ENCODE measurements at places on chromosomes 1 and 21.

- DNase-seq = no peak
Measured at GRCh38 chr1:94528299-94528698, 13.3 kb downstream of the F3 start.

DNA sequence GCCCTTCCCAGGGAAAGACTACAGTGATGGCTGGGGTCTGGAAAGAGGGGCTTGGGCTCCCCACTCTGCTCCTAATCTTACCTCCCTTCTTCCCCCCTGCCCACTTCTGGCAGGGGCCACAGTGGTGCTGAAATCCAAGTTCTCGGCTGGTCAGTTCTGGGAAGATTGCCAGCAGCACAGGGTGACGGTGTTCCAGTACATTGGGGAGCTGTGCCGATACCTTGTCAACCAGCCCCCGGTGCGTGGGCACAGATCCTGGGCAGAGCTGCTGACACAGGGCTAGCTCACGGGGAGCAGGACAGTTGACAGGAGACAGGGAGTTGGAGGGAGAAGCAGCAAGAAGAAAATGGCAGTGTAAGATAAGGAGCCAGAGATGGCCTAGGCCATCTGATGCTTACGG lies 2.4 kb downstream of the SLC27A3 start:
- no peak for DNase-seq

- no peak for DNase-seq
Measured at GRCh38 chr1:27504588-27505419, 14.8 kb upstream of the WASF2 start.

GRCh38 chr1:64846573-64847430 lies 101.9 kb downstream of the RAVER2 start:
- DNase-seq = no peak

GRCh38 chr1:113278777-113279176 lies 111.5 kb upstream of the MAGI3 start:
- no peak for DNase-seq

- no peak for DNase-seq
Measured at GRCh38 chr1:113041569-113042284, 31.3 kb upstream of the LRIG2 start.

- no peak for DNase-seq
Measured at GRCh38 chr21:23093259-23093658, 2095.1 kb downstream of the NCAM2 start.

- no peak for DNase-seq
Measured at GRCh38 chr1:175174309-175175102, 18.1 kb downstream of the KIAA0040 start.

DNA sequence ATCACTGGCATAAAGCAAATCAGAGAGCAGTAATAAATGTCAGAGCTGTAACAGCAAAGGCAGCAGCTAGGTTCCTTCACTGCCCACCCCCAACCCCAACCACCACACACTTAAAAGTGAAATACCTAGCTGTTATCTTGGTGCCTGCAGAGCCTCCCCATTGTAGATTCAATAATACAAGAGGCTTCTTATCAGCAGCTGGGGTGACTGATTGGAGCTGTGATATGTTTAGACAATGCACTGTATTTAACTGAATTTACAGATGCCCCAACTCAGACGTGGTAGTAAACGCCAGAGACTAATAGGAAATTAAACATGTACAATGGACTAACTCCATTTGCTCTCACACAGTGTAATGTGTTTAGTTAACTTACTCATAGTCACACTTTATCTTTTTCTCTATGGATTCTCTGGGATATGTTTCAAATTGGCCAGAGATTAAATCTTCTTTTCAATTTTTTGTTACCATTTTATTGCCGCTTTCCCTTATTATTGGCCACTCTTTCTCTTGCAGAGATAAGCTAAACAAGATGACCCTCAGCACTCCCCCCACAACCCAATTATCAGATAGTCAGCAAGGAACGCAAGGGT lies 117.1 kb downstream of the ESRRG start:
- no peak for DNase-seq

GRCh38 chr1:119052267-119052666 lies 64.1 kb upstream of the TBX15 start:
- DNase-seq = no peak

DNA sequence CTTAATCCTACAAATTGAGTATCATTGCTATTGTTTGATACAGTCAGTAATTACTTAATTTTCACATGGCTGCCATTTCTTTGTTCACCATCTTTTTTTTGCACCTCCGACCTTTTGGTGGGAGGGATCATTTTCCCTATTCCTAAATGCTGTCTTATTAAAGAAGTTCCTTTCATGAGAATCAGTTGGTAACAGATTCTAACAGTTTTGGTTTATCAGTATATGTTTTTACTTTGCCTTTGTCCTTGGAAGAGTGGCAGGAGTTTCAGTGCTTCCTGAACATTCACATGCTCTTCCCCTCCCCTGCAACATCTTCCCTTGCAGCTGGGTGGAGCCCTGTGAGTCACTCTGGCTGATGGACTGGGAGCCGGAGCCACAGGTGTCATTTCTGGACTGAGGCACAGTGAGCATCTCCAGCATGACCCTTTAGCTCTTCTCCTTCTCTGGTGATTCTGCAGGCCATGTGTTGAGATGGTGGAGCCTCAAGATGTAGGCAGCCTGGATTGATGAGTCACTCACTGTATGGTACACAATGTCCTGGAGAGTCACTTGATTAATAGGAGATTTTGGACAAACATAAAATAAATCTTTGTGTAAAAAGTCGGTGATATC lies 217.7 kb downstream of the URB2 start:
- no peak for DNase-seq

GRCh38 chr1:60990714-60991090 lies 91.7 kb upstream of the NFIA start:
- no peak for DNase-seq

GRCh38 chr1:44812822-44813543 lies 4.7 kb downstream of the BTBD19 start:
- DNase-seq = no peak

GRCh38 chr1:207058252-207058651 lies 5.2 kb downstream of the PFKFB2 start:
- DNase-seq = no peak

GRCh38 chr1:101653482-101653946 lies 343.2 kb downstream of the OLFM3 start:
- no peak for DNase-seq

- DNase-seq = no peak
Measured at GRCh38 chr1:21585037-21585436, 75.8 kb downstream of the ALPL start.

- DNase-seq = no peak
Measured at GRCh38 chr1:20325844-20326420, 35.3 kb downstream of the VWA5B1 start.

DNA sequence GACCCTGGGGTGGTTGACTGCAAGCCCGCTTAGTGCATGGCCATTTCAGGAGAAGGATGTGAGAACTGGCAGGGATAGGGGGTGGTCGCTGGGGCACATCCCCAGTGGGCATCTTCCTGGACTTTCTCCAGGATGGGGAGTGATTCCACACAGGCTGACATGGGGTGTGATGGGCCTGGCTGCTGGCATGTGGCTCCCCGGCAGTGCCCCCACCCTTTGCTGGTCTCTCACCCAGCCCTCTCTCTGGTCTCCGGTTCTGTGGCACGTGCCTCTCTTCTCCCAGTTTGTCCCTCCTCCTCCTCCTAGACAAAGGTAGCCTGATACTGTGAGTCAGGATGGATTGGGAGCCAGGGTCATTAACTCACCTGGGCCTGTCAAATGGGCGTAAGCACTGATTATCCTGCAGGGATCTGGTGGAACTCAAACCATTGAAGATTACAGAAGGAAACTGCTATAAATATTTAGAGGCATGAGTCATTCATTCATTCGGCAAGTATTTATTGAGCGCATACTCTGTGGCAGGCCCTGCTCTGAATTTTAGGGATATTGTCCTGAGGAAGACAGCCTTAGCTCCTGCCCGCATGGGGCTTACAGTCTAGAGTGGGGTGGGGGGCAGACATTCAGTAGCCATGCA lies 23.6 kb upstream of the EPS8L3 start:
- no peak for DNase-seq

Measured in fibroblast of skin of left biceps (primary cell).